ENCODE measurements at places on chromosomes 7 and 10.

DNA sequence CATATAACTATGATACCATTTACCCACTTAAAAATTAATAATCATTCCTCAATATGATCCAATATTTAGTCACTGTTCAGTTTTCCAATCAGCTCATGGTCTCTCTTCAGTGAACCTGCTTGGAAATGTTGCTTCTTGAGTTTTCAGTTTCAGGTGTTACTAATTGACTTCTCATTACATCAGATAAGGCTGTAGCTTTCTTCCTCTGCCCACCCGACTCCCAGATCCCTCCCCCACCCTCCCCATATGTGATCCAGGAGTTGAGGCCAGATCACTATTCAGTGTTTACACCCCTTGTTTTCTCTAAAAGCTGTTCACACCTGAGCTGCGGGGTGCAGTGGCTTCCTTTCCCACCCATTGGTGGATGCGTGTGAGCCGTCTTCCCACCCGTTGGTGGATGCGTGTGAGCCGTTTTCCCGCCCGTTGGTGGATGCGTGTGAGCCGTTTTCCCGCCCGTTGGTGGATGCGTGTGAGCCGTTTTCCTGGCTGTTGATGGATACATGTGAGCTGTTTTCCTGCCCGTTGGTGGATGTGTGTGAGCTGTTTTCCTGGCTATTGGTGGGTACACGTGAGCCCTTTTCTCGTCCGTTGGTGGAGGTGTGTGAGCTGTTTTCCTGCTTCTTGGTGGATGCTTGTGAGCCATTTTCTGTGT is 3.2 kb upstream of the MTG1 start:
- no peak for DNase-seq

- DNase-seq, result no peak
Observed at GRCh38 chr10:28631896-28632583, 45.3 kb upstream of the BAMBI start.

GRCh38 chr7:4042402-4043045 is 639.6 kb upstream of the FOXK1 start:
- no peak for DNase-seq

- DNase-seq, result no peak
Observed at GRCh38 chr7:3154317-3154716, 110.7 kb upstream of the CARD11 start.

DNA sequence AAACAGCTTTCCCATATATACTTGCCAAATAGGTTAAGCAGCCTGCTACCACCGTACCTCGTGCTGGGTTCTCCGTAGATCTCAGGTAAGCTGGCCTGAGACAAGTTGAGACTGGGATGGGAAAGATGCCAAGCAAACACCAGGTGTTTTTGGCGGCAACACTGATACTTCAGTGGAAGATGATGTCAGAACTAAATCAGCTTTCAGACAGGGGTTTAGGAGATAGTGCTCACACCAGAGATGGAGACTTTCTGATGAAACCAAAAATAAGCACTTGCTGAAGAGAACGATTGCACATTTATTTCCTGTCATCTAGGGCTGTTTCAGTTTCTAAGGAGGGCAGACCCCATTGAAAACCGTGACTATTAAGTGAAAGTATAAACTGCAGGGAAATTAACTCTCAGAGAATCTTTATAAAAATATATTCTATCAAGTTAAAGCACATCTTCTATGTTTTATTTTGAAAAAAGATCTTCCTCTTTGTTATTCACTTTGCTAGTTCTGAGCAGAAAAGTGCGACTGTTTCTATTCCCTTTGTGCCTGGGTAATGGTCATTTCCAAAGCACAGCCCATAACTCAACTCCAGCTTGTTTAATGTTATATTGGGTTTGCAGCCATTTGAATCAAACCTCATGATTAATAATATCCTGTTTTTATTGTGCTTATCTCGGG is 149.9 kb downstream of the CPED1 start:
- DNase-seq, result no peak

- no peak for DNase-seq
Observed at GRCh38 chr7:80848841-80849240, 70.0 kb downstream of the SEMA3C start.

DNA sequence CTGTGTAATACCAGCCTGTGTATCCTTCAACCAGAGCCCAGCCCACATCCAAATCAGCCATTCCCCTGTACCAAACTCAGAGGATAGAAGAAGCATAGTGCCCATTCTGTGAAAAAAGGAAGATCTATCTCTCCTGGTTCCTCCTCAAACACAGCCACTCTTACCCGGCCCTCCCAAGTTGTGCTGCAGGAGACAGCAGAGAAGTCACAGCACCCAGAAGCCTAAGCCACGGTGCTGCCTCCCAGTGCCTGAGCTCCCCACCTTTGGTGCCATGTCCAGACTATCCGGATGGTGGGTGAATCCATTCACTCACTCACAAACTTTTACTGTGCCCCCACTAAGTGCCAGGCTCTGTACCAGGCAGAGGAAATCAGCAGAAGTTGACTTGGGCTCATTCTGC is 166.0 kb upstream of the ZMIZ1 start:
- no peak for DNase-seq

- no peak for DNase-seq
Observed at GRCh38 chr10:4512671-4513240, 313.3 kb upstream of the AKR1E2 start.

- no peak for DNase-seq
Observed at GRCh38 chr10:5525561-5526341, 990 bp downstream of the CALML3 start.

DNA sequence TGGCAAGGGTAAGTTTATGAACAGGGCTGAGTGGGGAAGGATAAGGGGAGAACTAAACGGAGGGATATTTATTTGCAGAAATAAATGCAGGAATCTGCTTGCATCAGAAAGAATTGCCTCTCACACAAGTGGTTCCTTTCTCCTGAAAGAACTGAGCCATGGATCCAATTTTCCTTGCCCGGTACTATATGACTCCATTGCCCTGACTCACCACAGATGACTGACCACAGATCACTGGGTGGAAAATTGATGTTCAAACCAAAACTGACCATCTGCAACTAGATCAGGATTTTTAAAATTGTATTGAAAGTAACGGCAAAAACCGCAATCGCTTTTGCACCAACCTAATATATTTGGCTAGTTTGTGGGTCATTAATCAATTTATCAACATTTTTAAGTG is 6.2 kb upstream of the MACC1 start:
- DNase-seq, result no peak

- DNase-seq, result no peak
Observed at GRCh38 chr10:25175527-25176420, 973 bp downstream of the GPR158 start.

- DNase-seq, result no peak
Observed at GRCh38 chr10:59954296-59954695, 47.9 kb upstream of the CCDC6 start.

- DNase-seq, result peak; percentile 62
Observed at GRCh38 chr7:151017953-151018420, 6.3 kb downstream of the ATG9B start.

DNA sequence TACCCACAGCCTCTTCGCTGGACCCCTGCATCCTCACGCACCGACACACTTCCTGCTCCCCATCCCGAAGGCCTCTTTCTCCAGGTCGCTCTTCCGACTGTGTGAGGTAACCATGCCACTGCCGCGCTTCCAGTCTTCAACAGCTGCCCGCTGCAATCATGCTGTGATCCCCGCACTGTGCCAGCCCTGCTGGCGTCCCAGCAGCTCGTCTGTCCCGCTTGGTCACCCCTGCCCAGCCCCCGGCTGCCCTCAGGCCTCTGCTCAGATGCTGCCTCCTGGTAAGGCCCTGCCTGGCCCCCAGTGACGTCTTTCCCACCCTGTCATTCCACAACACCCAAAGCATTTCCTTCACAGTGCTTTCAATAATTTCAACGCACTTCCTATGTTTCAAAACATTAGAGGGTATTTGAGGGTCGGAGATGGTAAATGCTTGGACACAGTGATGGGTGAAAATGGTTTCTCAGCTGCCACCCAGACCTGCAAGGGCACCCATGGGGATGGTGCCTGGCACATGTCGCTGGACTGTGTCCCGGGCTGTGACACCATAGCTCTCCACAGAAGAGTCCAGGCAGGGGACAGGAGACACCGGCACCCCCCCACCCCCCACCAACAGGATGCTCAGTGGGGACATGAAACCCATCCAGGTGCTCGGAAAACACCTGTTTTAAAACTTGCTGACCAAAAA is 125.2 kb downstream of the MAD1L1 start:
- no peak for DNase-seq

GRCh38 chr10:114400091-114400490 is 4.2 kb downstream of the AFAP1L2 start:
- DNase-seq, result no peak

GRCh38 chr10:35638101-35638500 is 4.0 kb downstream of the FZD8 start:
- no peak for DNase-seq

Data from stimulated activated CD8-positive, alpha-beta memory T cell treated with anti-CD3 and anti-CD28 coated beads, Interleukin-4, amount 100 ng/mL, for 1 hour (primary cell).